HS-27A (cell line): ENCODE measurements at places on chromosomes 11 and 22.

DNA sequence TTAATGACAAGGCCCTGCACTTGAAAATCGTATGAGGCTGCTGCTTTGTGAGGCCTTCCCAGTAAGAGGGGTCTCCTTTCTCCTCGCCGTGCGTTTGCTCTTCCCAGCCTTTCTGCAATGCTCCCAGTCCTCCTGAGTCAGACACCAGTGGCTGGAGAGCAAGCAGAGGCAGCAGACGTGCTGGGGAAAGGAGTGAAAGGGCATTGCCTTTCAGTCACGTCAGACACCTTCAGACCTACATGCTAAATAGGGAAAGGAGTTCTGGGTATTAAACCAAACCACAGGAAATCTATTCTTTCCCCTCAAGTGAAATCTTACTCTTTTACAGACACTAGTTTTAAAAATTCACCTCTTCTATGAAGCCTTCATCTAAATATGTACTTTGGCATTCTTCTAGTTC lies 274.8 kb downstream of the NTM start:
- no peak for DNase-seq

DNA sequence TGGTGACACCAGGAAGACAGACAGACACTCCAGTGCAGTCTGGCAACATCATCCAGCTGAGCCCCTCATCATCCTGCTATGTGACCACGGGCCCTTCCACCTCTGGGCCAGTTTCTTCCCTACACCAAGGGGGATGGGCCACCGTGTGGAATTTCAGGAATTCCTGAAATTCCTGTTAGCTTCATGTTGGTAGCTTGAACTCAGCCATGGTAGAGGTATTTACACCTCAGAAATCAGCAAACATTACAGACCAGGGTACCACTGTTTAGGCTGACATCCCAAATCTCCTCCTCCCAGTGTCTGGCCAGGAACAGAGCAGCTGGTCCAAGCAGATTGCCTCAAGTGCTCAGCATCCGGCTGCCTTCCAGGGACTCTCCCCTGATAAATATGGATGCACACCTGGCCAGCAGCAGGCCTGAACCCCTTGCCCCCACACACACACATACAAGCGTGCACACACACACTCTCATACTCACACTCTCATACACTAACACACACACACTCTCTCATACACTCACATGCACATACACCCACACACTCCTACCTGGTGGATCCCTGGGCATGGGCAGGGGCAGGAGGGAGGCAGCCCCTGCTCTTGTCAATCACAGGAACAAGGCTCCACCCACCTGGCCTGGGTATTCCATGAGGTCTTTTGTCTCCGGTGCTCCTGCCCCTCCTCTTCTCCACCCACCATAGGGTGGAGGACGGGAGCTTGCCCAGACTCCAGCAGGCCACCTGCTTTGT lies 85.2 kb downstream of the BUD13 start:
- DNase-seq: no peak

DNA sequence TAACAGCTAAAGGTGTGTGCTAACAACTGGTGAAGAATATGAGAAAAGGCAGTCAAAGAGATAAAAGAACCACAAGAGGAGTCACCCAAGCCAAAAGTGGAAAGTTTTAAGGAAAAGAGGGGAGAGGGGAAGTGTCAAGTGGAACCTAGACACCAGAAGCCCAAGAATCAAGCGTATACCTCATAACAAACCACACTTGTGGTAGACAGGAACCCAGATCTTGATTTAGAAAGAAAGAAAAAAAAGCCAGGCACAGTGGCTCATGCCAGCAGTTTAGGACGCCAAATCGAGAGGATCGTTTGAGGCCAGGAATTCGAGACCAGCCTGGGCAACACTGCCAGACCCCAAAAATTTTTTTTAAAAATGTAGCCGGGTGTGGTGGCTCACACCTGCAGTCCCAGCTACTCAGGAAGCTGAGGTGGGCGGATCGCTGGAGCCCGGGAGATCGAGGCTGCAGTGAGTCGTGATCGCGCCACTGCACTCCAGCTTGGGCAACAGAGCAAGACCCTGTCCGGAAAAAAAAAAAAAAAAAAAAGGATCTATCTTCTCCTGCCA lies 877 bp downstream of the SLC25A17 start:
- no peak for DNase-seq

- DNase-seq: no peak
These were observed 309.7 kb downstream of the TMEM135 start for GRCh38 chr11:87347441-87347840.

DNA sequence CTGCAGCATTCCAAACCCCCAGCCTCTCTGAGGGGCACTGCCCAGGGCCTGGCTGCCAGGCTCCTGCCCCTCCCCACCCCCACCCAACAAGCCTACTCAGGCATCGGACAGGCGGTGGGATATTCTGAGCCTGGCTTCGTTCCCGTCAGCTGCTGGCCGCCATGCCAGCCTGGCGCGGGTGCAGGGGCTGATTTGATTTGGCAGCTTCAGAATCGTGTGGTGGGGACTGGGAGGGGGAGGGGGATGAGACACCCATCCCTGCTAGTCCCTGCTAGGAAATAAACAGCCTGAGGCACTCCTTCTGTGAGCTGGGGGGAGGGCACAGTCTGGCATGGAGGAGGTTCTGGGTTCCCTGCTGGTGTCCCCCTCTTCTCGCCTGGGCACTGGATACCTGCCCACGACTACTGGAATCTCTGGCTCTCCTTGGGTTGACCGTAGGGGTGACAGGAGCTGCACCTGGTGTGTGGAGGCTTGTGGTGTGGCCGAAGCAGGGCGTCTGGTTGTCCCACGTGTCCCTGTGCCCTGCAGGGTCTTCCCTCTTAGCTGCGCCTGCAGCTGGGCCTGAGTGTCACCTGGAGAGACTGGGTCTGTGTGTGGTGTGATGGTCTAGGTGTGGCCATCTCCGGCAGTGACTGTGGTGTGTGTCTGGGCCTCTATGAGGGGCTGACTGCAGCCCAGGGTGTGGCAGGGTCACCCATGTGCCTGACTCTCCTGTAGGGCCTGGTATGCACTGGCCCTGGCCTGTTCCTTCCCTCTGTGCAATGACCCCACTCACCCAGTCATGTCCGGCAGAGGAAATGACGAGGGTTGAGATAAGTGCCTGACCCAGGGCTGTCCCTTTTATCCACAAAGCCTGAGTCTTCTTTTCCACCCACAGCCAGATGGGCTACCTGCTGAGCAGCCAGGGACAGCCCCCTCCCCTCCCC lies 42.2 kb downstream of the PDE2A start:
- no peak for DNase-seq

- DNase-seq: no peak
These were observed 15.6 kb upstream of the DENND5A start for GRCh38 chr11:9280655-9281301.

- no peak for DNase-seq
These were observed 37.0 kb upstream of the FTH1 start for GRCh38 chr11:62004473-62004872.

DNA sequence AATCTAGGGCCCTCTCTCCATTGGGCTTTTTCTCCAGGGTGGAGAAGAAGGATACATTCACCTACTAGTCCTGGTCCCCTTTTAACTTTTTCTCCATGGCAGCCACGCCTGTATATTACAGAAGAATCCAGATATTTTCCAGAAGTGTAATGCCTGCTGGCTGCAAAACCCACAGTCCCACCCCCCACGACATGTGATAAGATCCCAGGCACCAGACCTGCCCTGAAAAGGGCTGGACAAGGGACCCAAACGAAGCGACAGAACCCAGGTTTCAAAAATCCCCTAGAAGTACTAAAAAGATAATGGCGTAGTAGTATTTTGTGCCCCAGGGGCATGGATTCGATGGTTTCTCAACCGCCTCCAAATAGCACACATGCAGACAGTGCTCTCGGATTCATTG lies 2.8 kb downstream of the WT1 start:
- no peak for DNase-seq

GRCh38 chr11:13480198-13480597 lies 15.6 kb downstream of the PTH start:
- no peak for DNase-seq

- peak; percentile 88 for DNase-seq
These were observed 81.5 kb upstream of the PPARA start for GRCh38 chr22:46068593-46069491.

- no peak for DNase-seq
These were observed 87.5 kb upstream of the CLMP start for GRCh38 chr11:123282597-123282996.

DNA sequence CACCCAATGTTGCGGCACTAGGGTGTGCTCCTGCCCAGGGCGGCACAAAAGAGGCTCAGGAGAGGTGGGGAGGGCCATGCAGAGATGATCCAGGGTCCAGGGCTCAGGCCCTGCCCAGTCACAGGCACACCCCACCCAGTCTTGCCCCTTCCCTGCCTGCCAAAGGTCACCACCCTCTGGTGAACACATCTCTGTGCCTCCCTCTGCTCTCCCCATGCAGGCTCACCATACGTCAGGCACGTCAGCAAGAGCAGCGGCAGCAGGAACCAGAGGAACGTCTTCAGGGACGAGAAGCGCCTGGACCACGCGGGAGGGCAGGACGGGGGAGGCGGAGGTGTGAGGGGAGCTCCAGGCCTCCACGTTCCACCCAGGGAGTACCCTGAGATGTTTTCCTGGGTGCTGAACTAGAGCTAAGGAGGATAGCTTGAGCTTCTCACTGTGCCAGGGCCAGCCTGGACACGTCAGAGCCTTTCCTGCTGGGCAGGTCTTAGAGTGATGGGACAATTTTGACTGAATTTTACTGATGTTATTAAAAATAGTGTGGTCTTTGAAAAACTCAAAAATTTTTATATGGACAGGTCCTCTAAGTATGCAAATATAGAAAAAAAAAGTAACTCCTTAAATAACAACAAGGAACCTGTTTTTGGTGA lies 7.2 kb downstream of the SUN2 start:
- DNase-seq: no peak

GRCh38 chr11:75562836-75563484 lies 907 bp downstream of the SERPINH1 start:
- peak; percentile 56 for DNase-seq

GRCh38 chr11:132519241-132519815 lies 1013.0 kb downstream of the OPCML start:
- no peak for DNase-seq

- no peak for DNase-seq
These were observed 55.7 kb downstream of the RAB38 start for GRCh38 chr11:88119561-88119960.

- DNase-seq: no peak
These were observed 8.3 kb downstream of the FTH1 start for GRCh38 chr11:61959114-61959513.

DNA sequence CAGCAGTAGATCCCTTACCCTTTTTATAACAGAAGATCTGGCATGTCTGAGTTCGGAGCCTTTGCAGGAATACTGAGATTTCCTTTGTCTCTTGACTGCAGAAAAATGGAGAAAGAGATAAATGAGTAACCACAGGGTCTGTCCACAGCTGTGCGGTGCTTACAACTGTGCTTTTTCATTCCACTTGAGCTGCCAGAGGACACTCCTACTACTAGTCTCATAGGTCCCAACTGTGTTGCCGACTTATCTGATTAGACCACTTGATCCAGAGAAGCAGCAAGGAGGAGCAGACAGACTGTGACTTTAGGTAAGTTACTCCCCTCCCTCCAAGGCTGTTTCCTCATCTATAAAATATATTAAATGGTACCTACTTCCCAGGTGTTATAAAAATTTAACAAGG lies 17.5 kb downstream of the FAM227A start:
- DNase-seq: no peak

DNA sequence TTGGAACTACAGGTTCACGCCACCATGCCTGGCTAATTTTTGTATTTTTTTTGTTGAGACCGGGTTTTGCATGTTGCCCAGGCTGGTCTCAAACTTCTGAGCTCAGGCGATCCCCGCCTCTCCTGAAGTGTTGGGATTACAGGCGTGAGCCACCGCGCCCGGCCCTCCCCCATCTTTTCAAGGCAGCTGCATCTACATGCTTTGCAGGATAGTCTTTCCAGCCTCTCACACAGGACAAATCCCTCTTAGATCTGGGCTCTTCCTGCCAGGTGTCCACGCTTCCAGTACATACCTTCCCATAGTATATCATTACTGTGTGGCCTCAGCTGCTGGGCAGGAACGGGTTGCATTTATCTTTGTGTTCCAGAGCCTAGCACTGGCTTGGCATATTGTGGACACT lies 49.7 kb downstream of the C11orf96 start:
- no peak for DNase-seq

GRCh38 chr11:9320047-9320446 lies 5.7 kb upstream of the TMEM41B start:
- no peak for DNase-seq

GRCh38 chr11:31803813-31804311 lies 7.3 kb downstream of the PAX6 start:
- DNase-seq: no peak

DNA sequence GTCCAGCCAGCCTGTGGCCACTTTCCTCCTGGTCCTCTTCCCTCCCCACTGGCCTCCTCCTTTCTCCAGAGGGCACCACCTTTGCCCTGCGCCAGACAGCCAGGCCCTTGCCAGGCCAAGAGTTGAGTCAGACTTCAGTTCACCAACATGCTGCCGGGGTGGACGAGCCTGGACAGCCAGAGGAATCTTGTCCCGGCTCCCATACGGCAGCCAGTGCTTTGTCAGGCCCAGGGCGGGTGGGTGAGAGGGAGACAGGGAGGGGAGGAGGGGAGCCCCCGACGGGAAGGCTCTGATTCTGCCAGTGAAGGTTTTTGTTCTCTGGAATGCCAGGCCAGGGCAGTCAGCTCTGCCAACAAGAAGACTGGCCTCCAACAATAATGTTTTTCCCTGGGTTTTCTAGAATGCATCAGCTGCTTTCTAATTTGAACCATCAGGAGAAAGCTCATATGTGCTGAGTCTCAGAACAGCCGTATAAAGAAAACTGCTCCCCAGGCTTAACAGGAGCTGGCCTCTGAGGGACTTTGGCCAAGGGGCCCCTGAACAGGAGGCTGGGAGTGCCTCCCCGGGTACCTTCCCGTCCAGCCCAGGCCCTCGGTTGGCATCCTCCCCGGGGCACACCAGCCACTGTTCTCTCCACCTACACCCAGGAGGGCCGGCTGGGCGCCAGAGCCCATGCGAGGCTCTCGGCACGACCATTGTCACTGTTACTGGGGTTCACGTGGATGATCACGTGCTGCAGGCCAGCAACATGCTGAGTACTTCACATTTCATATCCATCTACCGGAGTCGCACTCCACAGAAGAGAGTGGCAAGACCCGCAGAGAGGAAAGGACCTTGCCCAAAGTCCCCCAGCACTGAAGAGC lies 28.6 kb downstream of the LIF start:
- DNase-seq: no peak
